Stimulated activated CD8-positive, alpha-beta memory T cell treated with anti-CD3 and anti-CD28 coated beads, Interleukin-15, amount 100 ng/mL, for 4 hours (primary cell): ENCODE measurements at places on chromosomes 7 and 10.

GRCh38 chr7:80278737-80279136 lies 144.1 kb downstream of the GNAI1 start:
- DNase-seq: no peak

- no peak for DNase-seq
Measured at GRCh38 chr7:111074748-111075146, 16.2 kb upstream of the LRRN3 start.

- no peak for DNase-seq
Measured at GRCh38 chr10:4332764-4333458, 493.1 kb upstream of the AKR1E2 start.

GRCh38 chr7:90988996-90989765 lies 275.1 kb upstream of the FZD1 start:
- DNase-seq: no peak

DNA sequence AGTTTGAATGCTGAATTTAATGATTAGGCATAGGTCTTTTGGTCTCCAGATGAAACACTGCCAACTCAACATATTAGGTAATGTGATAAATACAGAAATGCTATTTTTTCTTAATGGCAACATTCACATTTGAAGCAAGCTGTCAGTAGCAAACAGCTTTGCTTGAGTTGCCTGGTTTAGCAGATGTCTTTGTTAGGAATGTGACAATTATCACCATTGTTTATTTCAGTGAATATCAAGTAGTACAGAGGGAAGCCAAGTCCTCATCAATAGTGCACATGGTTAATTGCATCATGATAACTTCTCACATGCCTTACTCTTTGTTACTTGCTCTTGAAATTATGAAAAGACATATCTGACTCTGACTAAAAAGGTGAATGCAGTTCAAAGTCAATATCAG lies 23.7 kb upstream of the SEPTIN7 start:
- no peak for DNase-seq

- no peak for DNase-seq
Measured at GRCh38 chr7:11843113-11843765, 11.2 kb upstream of the THSD7A start.

DNA sequence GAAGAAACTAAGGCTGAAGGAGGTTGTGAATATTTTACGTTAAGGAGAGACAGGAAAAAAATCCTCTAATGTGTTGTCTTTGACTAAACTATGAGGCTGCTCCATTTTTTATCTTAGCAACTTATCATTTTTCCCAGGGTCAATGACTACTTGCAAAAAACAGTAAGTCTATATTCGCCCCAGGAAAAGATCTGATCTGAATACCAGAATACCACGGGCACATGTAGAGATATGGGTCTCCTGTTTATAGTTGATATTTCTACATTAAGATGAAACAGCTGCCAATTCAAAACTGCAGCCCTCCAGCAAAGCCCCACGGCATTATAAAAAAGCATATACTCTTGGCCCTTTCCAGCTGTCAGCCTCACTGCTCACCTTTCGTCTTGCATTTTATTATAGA lies 358.4 kb downstream of the SH2D4B start:
- no peak for DNase-seq

- no peak for DNase-seq
Measured at GRCh38 chr10:87661861-87662785, 2.4 kb downstream of the PAPSS2 start.

GRCh38 chr10:11414314-11415038 lies 197.0 kb downstream of the USP6NL start:
- DNase-seq: no peak
